ENCODE measurements at places on chromosomes 7 and 10.

- no peak for DNase-seq
Observed at GRCh38 chr7:40612298-40612697, 477.5 kb downstream of the SUGCT start.

DNA sequence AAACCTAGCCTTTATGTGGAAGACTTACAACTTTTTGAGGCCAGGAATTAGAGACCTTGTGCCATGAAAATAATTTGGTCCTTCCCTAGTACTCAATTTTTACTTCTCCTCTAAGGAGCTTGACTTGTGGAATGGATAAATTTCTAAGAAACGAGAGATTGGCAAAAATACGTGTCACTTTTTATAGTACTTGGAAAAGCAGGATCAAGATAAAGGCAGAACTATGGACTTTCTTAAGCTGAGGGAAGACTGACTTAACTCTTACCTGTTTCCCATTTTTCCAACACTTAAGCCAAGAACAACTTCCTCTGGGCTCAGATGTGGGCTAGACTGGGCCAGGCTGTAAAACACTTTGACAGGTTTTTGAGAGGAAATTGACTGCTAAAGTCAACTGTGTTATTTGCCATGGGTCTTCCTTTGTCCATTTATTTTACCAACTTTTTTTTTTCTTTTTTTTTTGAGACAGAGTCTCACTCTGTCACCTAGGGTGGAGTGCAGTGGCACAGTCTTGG is 2.0 kb upstream of the WBP1L start:
- DNase-seq, result no peak

GRCh38 chr10:11673346-11674280 is 62.2 kb upstream of the USP6NL start:
- no peak for DNase-seq

DNA sequence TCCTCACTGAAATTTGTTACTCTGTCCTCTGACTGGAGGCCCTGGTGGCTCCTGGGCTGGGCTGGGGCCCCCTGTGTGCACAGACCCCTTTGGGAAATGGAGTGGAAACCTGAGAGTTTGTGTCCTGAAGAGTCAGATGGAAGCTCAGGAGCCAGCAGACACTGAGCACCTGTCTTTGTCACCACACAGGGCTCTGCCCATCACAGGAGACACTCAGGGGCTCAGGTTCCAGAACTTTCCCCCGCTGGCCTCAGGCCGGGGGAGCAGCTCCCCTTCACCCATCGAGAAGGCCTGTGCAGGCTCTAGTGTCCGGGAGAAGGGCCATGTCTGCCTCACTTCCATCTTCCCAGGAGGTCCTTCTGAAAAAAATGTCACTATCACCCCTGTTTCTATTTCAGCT is 22.3 kb upstream of the PITRM1 start:
- no peak for DNase-seq

DNA sequence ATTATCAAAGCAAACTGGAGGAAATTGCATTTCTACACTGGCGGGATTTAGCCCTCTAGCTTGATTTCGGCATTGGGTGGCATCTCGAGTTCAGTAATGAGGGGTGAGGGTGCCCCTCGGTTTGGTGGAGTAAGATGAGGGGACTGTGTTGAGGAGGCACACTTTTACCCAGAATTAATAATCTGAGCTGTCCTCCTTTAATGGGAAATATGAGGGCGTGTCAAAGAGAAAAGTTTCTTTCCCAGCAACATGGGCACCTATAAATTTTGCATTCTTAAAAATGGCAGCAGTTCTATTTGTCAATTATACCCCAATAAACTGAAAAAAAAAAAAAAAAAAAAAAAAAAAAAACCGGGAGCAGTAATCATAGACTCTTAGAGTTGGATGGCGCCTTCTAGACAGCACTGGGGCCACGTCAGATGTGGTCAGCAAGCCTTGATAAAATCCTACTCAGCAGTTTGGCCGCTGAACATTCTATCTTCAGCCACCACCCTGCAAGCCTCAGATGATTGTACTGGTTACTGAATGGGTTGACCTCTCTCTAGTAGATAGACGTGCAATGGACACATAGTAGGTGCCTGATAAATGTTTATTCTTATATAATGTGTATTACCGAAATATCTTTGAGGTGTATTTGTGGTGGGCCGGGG is 931 bp downstream of the PAPSS2 start:
- peak; percentile 13 for DNase-seq

DNA sequence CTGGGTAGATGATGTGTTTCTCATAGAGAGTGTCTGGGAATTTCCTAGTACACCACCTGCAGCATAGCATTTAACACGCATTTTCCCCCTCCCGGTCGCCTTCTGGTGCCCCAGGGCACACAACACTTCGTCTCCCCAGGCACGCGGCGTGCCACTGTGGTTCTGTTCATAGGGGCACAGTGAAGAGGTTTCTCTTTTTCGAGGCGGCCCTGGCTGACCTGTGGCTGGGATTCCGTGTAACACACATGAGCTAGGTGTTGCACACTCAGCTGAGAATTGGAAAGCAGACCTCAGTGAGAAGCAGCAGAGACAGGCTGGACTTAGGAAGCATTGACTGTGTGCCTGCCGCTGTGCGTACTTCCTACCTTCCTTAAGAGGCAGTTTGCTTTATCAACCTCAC is 214.3 kb upstream of the SHH start:
- no peak for DNase-seq

- DNase-seq, result no peak
Observed at GRCh38 chr7:65983965-65984658, 2.1 kb upstream of the GUSB start.

DNA sequence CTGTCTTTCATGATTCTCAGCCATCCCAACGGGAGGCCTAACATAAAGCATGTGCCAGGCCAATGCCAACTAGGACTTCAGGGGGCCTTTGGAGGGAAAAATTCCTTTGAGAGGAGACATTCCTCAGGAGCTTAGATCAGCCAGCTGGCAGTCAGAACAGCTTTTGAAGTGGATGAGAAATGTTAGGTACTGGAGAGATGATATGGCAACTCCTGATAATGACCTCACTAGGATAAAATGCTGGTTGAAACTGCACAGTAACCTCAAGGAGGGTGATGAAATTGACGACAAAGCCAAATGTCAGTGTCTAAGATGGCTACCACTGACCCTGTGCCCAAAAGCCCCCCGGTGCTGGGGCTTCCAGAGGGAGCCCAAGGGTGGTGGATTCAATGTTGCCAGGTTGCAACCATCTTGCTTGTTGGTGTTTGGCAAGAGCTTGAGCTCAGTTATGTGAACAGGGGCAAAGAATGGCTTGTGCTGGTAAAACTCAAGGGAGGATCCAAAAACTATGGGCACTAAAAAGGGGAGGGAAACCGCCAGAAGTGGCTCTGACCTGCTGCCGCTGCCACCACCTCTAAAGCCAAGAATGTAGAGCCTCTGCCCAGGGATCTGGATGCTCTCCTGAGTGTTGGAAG is 121.2 kb downstream of the UBE2H start:
- no peak for DNase-seq

GRCh38 chr10:79112881-79113431 is 44.2 kb downstream of the ZMIZ1 start:
- no peak for DNase-seq

GRCh38 chr10:70477661-70478162 is 855 bp upstream of the PALD1 start:
- peak; percentile 77 for DNase-seq

DNA sequence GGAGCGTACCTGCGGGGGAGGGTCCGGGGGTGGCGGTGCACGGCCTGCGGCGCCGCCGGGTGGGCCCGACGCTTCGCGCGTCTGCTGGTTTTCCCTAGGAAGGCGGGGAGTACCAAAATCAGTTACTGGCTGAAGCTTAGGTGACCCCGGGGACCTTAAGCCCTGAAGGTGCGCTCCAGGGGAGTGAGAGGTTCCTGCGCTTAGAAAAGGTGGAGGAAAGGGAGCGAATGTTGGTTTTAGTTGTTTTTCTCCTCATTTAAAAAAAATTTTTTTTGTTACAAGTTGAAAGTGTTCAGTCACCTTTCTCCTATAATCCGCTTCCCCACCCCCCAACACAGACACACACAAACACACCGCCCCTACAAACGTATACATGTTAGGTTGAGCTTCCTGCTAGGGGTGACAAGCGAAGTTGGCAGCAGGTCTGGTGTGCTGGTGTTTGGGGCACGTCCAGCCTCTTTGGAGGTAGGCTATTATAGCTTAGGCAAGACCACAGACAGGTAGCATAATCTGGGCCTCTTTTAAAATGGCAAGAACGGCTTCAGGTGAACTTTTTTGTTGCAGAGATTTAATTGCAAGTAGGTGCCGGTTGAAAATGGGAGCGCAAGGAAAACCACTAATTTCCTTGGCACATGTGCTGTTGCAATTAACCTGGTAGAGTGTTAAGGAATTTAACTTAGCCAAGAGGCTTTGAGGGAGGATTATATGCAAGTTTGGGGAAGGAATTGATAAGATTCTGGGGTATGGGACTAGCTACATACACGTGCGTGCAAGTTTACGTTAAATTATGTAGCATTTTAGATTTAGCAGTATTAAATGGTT is 945 bp downstream of the ADD3 start:
- DNase-seq, result peak; percentile 68

- peak; percentile 75 for DNase-seq
Observed at GRCh38 chr7:130490888-130491804, 739 bp upstream of the MEST start.

DNA sequence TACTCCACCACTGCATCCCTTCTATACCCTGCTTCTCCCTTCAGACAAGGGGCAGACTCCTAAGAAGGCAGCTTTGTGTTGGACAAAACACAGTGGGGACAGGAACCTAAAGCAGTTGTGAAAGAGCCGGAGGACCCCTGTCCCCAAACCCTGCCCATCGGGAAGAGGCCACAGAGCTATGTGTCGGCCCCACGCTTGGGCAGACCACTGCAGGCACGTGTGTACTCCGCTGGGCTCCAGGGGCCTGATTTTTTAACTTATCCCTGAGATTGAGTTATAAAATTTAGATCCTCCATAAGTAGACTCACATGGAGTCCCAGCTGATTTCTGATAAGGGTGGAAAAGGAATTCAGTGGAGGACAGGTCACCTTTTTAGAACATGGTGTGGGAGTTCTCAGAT is 310.5 kb downstream of the ADARB2 start:
- DNase-seq, result no peak

- peak; percentile 67 for DNase-seq
Observed at GRCh38 chr7:130473289-130473688, 18.6 kb upstream of the MEST start.

GRCh38 chr7:112654322-112655216 is 135.6 kb downstream of the TMEM168 start:
- no peak for DNase-seq

GRCh38 chr7:27619492-27619891 is 43.2 kb downstream of the HIBADH start:
- peak; percentile 20 for DNase-seq

DNA sequence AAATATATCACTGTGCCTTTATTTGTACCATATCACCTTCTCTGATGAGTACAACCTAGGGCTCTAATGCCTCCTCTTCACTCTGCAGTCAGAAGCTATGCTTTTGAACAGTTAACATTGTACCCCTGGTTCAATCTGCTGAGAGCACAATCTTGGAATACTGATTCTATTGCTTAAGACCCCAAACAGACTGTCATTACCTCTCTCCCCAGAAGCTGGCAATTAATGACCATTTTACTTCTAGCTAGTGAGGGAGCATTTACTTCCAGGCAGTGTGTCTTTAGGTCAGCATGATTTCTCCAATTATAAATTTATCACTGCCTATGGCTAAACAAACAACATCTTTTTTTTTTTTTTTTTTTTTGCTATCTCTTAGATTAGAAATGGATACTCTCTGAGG is 36.0 kb upstream of the SPOCK2 start:
- no peak for DNase-seq

GRCh38 chr7:153193144-153193595 is 433.6 kb downstream of the ACTR3B start:
- DNase-seq, result no peak

- DNase-seq, result no peak
Observed at GRCh38 chr7:97219237-97219636, 101.7 kb downstream of the SDHAF3 start.

GRCh38 chr10:129364949-129365348 is 102.1 kb upstream of the MGMT start:
- DNase-seq, result no peak

DNA sequence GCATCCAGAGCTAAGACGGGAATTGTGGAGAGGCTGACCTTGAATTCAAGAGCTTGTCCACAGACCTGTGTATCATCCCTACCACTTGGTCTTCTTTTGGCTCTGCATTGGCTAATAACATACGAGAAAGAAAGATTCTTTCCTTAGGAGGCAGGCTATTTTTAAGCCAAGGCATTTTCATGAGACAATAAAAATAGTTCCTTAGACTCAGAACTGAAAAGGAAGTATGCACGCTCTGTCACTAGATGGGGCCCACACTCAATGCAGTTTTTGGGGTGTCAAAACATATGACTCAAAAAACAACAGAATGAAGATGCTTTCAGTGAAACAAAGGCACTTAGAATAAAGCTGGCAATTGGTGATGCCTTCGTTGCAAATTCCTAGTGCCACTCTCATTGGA is 265.9 kb upstream of the DGKB start:
- DNase-seq, result peak; percentile 1

DNA sequence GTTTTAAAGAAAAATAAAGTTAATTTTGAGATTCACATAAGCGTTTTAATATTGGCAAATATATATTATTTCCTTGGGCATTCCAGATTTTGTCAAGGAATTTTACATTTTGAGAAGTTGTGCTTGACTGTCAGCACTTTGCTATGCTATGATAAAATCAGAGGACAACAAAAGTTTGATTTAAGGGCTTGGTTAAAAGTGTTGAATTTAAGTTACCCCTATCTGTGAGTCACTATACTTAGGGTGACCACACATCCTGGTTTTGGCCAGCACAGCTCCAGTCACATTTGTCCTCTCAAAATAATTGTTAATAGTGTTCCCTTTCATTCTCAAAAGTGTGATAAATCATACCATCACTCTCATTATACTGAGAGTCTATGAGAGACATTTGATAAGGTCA is 34.2 kb upstream of the ANK3 start:
- no peak for DNase-seq

- DNase-seq, result peak; percentile 27
Observed at GRCh38 chr10:36880898-36881297, 244.5 kb upstream of the ANKRD30A start.

DNA sequence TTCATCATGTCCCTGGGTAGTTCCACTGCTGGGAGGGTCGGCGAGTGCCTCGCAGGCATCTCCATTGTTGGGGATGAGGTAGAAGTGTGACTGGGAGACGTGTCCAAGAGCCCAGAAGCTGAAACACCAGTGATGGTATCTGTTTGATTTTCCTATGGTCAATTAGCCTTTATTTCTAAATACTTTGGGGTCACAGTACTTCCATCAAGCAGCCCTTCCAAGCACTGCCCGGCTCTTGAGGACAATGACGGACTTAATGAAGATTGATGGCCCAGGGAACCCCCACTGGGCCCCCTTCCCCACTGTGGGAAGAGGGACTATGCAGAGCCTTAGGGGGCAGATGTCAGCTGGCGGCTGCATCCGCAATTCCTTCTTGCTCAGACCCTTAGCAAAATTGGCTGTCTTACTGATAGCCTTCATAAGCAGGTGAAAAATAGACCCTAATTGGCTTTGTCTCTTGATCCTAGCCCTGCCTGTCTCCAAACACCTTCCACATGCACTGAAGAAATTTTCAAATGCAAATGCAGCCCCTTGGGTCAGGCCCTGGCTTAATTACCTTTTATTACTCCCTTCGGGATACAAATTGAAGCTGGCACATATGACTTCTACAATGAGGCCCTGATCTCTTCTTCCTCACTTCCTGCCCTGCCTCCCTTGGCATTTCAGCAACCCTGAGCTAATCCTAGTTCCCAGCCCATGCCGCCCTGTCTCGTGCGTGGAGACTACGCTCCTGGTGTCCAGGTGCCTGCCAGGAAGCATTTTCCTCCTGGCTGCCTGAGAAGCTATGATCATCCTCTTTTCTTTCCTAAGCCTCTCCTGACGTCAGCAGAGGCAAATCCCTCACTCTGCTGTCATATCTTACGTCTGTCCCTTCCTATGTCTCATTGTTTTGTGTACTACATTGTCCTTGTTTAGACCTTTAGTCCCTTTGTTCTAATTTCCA is 124.5 kb upstream of the GDF10 start:
- no peak for DNase-seq
